ENCODE measurements at places on chromosomes 6 and 20. TPM values are rescaled to one million over a fixed set of nuclear protein-coding genes. Genes with fewer than 3 reads are reported as not detected.

The C6orf15 gene
- not detected for total RNA-seq

The ACTL10 gene
- total RNA-seq: 0.18 TPM

GRCh38 chr20:2331106-2331505 lies 35.3 kb downstream of the TGM3 start:
- DNase-seq: no peak

DNA sequence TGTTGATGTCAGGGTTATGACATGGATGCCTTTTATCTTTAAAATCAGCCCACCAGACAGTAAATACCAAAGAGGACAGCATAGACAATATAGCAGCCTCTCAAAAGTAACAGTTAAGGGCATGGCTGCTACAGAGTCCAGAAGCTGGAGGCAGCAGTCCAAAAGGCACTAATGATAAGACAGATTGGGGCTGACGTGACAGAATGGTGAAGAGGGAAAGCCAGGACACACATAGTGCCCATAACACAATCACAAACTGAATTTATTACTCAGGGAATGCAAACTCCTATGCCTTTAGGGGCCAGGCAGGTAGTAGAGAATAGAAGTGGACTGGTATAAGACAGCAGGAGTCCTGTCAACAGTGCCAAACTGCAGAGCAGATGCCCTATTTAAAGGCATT lies 40.7 kb downstream of the TP53INP2 start:
- DNase-seq: no peak

DNA sequence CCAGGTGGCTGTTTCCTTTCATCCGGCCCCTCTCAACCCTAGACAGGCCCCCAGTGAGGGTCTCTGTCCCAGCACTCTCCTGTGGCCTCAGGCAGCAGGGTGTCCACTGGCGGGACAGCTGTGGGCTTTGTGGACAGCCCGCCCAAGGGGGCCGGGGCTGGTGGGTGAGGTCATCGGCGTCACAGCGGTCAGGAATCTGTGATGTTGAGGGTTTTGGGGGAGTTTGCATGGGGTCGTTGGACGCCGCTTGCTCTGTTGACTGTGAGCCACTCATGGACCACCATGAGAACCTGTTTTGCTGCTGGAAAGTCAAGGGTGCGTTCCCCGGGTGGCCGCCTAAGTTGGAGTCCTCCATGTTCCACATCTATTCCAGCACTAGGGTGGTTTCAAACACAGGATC lies 146.4 kb downstream of the DTNBP1 start:
- DNase-seq: no peak

The GPR63 gene
- total RNA-seq: 3.0 TPM

- no peak for DNase-seq
Measured at GRCh38 chr6:91097364-91097763, 510.5 kb upstream of the MAP3K7 start.

The DZANK1 gene
- 1.4 TPM for total RNA-seq

DNA sequence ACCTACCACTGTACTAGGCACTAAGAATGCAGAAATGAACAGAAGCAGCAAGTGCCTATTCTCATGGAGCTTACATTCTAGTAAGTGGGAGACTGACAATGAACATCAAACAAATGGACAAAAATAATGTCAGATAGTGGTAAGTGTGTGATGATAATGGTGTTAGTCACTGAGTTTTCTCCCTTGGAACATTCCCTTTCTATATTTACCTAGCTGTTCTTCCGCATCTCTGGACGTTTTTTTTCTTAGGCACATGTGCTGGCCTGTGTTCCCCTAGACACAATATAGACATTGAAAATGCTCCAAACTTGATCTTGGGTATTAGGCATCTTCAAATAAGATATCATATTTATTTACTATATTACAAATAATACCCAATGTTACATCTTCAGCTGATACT lies 218.1 kb upstream of the GJE1 start:
- peak; percentile 13 for DNase-seq

The CITED2 gene
- total RNA-seq: 19.5 TPM

The C20orf202 gene
- total RNA-seq: not detected

- DNase-seq: no peak
Measured at GRCh38 chr6:168097621-168098430, 18.8 kb upstream of the FRMD1 start.

The MMS22L gene
- 28.4 TPM for total RNA-seq

GRCh38 chr20:62898970-62899632 lies 27.2 kb downstream of the DIDO1 start:
- no peak for DNase-seq
